ENCODE measurements at places on chromosomes 12 and 14.

GRCh38 chr14:26255213-26255612 is 342.6 kb downstream of the NOVA1 start:
- peak; percentile 4 for DNase-seq

DNA sequence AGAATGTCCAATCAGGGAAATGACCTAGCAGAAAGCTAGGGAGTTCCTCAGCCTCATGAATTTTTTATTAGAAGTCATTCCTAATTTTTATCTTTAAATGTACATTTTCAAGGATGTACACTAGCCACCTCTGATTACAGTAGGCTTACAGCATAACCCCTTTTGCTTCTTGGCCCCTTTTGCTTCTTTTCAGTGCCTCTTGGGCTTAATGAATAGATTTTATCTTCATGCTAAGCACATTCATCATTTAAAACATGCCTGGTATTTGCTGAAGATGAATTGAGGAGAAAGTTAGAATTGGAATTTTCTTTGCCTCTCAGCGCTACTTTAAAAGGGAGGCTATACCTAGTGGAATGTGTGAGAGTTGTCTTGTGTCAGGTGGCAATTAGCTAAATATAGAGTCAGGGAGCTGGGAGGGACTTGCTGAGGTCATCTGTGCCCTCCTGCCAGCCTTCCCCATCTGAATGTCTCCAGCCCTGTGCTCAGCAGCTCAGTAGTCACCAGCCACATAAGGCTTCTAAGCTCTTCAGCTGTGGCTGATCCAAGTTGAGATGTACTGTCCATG is 132.1 kb downstream of the SAMD4A start:
- no peak for DNase-seq

DNA sequence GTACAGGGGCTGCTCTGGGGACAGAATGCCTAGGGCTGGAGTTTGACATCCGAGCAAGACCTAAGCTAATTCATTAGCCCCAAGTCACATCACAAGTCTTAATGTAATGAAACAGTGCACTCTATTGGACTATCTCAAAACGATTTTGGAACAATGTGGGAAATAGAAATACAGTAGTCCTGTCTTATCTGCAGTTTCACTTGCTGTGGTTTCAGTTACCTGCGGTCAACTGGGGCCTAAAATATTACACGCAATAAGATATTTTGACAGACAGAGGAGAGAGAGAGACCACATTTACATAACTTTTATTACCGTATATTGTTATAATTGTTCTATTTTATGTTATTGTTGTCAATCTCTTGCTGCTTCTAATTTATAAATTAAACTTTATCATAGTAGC is 21.1 kb downstream of the MOAP1 start:
- no peak for DNase-seq

GRCh38 chr12:131471271-131471905 is 239.5 kb upstream of the SFSWAP start:
- DNase-seq: no peak

DNA sequence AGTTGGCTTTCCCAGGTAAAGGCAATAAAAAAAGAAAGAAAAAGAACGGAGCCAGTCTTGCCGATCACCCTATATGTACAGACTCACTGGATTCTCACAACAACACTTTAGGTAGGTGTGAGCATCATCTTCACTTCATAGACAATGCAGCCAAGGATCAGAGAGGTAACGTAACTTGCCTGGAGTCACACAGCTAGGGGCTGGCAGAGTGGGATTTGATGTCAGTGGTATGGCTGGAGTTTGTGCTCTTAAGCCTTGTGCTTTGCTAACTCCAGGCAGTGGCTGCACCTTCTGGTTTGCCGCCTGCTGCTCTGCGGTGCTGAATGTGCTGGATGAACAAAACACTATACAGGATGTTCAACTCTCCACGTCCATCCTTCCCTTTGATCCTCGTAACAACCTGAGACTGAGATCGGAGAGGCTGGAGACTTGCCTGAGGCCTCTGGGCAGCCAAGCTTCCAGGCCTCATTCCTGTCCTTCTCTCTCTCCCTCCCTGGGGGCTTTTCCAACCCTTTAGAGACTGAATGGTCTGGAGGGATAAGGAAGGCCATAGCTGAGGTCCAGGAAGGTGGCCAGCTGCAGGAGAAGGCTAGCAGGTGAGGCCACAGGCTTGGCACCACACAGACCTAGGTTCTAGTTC is 8.1 kb downstream of the ISM2 start:
- DNase-seq: no peak

DNA sequence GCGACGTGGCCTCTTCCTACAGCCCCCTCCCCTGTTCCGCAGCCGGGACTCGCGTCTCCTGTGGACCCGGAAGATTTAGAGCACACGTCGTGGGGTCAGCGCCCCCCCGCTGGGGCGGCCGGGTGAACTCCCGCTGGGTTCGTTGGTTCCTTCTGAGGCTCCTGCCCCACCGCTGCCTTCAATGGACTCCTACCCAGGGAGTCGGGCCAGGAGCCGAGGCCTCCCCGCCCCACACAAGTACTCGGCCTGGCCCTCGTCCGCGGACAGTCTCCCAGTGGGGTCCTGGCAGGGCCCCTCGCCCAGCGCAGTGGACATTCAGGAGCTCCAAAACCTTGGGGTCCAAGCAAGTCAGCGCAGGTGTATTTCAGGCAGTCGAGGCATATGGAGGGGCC is 1.2 kb downstream of the MMP17 start:
- no peak for DNase-seq

GRCh38 chr12:45994736-45995135 is 4.4 kb upstream of the SCAF11 start:
- no peak for DNase-seq

GRCh38 chr12:82923935-82924334 is 237.2 kb downstream of the TMTC2 start:
- DNase-seq: no peak

GRCh38 chr14:106044949-106045596 is 518.7 kb downstream of the TMEM121 start:
- DNase-seq: no peak

DNA sequence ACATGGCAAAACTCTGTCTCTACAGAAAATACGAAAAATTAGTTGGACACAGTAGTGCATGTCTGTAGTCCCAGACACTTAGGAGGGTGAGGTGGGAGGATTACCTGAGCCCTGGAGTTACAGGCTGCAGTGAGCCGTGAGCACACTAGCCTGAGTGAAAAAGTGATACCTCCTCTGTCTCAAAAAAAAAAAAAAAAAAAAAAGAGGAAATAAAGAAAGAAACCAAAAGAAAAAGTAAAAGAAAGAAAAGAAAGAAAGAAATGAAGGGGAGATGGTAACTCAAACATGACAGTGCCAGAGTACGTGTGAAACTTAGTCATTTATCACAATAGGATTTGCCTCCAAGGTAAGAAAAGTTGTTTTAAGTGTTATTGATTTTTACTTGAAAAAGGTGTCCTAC is 407.0 kb upstream of the MGAT4C start:
- no peak for DNase-seq

GRCh38 chr14:68866991-68867533 is 74.2 kb upstream of the ZFP36L1 start:
- DNase-seq: no peak

Measured in HS-5 (cell line).